ENCODE measurements at places on chromosomes 12 and 14.
A peak's percentile ranks its signal among the peaks of the same experiment; 100 is the strongest.

DNA sequence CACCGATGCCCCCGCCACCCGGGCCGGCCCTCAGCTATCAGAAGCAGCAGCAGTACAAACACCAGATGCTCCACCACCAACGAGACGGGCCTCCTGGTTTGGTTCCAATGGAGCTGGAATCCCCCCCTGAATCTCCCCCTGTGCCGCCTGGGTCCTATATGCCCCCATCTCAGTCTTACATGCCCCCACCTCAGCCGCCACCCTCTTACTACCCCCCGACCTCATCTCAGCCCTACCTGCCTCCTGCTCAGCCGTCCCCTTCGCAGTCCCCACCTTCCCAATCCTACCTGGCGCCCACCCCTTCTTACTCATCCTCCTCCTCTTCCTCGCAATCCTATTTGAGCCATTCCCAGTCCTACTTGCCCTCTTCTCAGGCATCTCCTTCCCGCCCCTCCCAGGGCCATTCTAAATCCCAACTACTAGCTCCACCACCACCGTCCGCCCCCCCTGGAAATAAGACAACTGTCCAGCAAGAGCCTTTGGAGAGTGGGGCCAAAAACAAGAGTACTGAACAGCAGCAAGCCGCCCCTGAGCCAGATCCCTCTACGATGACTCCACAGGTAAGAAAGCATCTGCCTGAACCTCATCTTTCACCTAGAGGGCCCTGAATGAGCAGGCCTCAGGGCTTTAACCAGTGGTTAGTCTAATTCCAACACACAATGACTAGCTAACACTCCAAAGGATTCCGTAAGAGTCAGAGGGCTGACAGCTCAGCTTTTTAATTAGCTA lies 851 bp downstream of the YLPM1 start:
- peak overlapping the region; percentile 93 for H3K4me3 ChIP-seq
- peaks cover 14% of the 10 kb centered on the region for H3K36me3 ChIP-seq
- H3K27ac ChIP-seq = peak overlapping the region; percentile 91

GRCh38 chr12:92908108-92908507 lies 21.0 kb downstream of the EEA1 start:
- peaks cover 13% of the 10 kb centered on the region for H3K36me3 ChIP-seq
- H3K4me3 ChIP-seq = no peak overlapping the region
- no peak overlapping the region for H3K27ac ChIP-seq
- H3K27me3 ChIP-seq = no peaks in the 10 kb centered on the region
- DNase-seq = no peak

GRCh38 chr14:98385851-98386250 lies 886.1 kb downstream of the BCL11B start:
- H3K36me3 ChIP-seq = no peaks in the 10 kb centered on the region
- H3K27ac ChIP-seq = no peak overlapping the region
- H3K4me3 ChIP-seq = no peak overlapping the region
- no peaks in the 10 kb centered on the region for H3K4me1 ChIP-seq
- peak; percentile 38 for DNase-seq
- H3K27me3 ChIP-seq = no peaks in the 10 kb centered on the region

- DNase-seq = no peak
- H3K36me3 ChIP-seq = no peaks in the 10 kb centered on the region
These were observed 49.9 kb downstream of the ESR2 start for GRCh38 chr14:64244279-64244678.

DNA sequence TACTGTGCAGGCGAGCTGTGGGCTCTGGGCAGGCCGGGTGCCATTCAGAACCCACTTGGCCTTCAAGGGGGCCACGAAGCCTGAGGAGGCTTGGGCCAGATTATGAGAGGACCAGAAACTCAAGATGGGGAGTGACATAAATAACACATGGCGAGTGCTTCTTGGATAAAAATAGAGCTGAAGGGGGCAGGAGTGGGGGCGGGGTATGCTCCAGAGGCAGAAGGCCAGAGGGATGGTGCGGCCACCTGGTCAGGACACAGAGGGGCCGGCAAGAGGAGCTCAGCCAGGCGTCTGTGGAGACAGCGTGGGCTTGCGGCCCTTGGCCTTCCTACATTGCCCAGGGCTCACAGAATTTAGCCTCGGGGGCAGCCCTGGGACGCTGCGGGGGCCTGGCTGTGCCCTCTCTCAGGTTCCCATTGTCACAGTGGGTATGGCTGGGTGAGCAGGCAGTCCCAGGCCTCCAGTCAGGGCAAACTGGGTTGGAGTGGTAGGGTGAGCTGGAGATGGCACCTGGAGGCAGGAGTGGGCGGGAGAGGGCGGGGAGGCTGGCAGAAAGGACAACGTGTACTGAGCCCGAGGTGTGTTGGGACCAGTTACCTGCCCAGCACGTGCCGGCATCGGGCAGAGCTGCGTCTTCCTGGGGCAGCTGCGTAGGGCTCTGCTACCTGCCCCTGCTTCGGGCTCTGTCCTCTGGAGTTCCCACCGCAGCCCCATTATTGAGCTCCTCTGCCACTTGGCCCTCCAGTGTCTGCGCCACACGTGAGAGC lies 7.4 kb upstream of the SLC25A29 start:
- peaks cover 10% of the 10 kb centered on the region for H3K4me1 ChIP-seq
- no peak for DNase-seq
- H3K36me3 ChIP-seq = no peaks in the 10 kb centered on the region
- no peak overlapping the region for H3K4me3 ChIP-seq
- H3K27ac ChIP-seq = no peak overlapping the region

DNA sequence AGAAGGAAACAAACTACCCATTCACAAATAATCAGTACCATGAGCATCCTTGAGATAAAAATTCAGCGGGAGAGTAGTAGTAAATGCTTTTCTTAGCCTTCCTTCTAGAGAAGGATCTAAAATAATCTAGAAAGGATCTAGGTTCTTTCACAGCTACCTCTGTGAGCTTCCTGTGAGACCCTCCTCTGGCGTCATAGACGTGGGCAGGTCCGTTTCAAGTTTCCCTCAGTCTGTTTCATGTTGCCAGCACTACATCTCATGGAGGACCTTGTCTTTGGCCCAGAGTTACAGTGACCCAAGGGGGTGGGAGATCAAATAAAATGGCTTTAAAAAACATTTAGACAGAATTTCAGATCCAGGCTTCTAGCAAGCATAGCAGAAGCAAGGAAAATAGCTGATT lies 13.6 kb downstream of the DAAM1 start:
- peaks cover 11% of the 10 kb centered on the region for H3K4me1 ChIP-seq
- H3K27me3 ChIP-seq = no peaks in the 10 kb centered on the region
- H3K36me3 ChIP-seq = no peaks in the 10 kb centered on the region
